PC-3 (cell line): ENCODE measurements at places on chromosomes 2 and 18. TPM values are rescaled to one million over a fixed set of nuclear protein-coding genes. Genes with fewer than 3 reads are reported as not detected.

- DNase-seq, result no peak
Observed at GRCh38 chr18:75250471-75250821, 39.8 kb downstream of the TSHZ1 start.

DNA sequence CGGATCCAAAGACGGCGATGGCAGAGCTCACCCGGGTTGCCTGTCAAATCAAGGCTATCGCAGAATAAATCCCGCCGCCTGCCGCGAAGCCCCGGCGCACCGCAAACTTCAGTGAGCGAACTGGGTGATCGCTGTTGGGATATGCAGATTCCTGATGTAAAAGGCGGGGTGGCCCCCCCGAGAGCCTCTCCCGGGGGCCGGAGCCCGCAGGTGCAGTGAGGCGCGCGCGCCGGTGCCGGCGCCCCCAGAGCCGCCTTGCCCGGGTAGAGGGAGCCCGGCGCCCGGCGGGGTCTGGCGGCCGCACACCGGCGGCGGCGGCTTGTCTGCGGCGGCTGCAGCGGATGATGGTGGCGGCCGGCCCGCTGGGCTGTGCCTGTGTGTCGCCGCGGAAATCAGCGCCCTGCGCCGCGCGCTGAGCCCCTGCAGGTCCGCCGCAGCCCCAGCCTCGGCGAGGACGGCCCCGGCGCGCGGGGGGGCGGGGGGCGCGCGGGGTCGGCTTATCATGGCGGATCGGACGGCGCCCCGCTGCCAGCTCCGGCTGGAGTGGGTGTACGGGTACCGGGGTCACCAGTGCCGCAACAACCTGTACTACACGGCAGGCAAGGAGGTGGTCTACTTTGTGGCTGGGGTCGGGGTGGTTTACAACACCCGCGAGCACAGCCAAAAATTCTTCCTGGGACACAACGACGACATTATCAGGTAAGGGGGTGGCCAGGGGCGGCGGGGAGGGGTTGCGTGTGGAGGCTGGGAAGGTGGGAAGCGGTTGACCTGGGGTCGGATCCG lies 1.3 kb downstream of the EML6 start:
- peak; percentile 25 for DNase-seq

DNA sequence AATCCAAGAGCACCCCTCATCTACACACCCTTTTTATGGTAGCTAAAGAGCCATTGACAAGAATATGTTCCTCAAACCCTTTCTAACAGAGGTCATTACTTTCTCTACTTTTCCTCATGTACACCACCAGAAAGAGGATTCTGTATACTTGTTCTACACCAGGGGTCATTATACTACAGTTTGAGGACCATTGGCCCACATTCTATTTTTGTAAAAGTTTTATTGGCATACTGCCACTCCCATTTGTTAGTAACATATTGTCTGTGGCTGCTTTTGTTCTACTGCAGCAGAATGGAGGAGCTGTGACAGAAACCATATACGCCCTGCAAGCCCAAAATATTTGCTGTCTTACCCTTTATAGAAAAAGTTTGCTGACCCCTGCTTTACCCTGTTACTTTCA lies 14.3 kb downstream of the HTR2B start:
- peak; percentile 17 for DNase-seq

- no peak for DNase-seq
Observed at GRCh38 chr2:32450851-32451250, 94.0 kb downstream of the BIRC6 start.

DNA sequence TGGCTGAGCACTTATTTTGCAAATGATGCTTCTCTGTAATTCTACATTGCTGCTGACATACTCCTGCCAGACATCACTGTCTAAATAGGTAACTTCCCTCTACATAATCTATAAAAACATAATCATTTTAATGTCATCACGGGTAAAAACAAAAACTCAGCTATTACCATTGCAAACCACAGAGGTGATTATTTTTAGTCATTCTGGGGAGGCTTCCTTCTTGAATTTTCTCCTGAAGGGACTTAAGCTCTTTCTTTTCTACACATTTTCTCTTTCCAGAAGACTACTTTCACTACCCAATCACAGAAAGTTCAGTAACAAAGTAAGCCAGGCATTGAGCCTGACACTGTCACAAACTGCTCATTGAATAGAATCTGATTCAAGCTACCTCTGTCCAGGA lies 40.4 kb upstream of the NFU1 start:
- no peak for DNase-seq

DNA sequence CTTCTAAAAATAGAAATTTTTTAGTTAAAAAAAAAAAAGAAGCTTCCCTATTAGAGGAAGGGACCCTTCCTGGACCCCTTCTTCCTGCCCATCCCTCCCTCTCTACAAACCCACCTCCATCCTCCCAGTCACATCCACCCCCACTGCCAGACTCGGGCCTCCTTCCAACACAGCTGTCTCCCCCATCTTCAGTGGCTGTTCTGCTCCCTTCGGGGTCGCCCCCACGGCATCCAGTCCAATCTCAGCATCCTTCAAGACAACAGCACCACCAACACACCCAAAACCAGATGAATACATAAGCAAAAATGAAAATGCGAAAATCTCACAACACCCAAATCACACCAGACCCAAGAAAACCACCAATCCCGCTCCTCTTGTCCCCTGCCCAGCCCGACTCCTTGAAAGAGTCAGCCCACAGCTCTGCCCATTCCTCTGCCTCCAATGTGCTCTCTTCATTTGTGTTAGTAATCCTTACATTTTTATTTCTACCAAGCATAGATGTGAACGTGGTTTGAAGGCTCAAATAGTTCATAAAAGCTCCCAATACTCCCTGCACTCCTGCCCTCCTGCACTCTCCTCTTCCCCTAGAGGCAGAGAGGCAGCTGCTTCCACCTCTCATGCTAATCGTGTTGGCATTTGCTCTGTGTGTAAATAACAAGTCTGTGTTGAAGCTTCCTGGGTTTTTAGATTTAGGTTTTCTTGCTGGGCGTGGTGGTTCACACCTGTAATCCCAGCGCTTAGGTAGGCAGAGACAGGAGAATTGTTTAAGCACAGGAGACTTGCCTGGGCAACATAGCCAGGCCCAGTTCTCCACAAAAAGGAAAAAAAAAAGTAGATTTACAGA lies 37.0 kb downstream of the MAL start:
- DNase-seq, result peak; percentile 56

GAL3ST2 gene
- total RNA-seq, result not detected in 2 replicates

ANKRD36C gene
- total RNA-seq, result 8.5 and 17.6 TPM in 2 replicates
